A673 (cell line): ENCODE measurements at places on chromosomes 6 and 20. TPM values are rescaled to one million over a fixed set of nuclear protein-coding genes. Genes with fewer than 3 reads are reported as not detected.
A peak's percentile ranks its signal among the peaks of the same experiment; 100 is the strongest.

GRCh38 chr6:169967687-169968086 lies 216.3 kb downstream of the ERMARD start:
- no peak for DNase-seq

GRCh38 chr6:157669747-157670216 lies 153.3 kb upstream of the SNX9 start:
- DNase-seq, result peak; percentile 39

The MAK gene
- 0.06 and 0.24 TPM in 2 replicates for total RNA-seq

DNA sequence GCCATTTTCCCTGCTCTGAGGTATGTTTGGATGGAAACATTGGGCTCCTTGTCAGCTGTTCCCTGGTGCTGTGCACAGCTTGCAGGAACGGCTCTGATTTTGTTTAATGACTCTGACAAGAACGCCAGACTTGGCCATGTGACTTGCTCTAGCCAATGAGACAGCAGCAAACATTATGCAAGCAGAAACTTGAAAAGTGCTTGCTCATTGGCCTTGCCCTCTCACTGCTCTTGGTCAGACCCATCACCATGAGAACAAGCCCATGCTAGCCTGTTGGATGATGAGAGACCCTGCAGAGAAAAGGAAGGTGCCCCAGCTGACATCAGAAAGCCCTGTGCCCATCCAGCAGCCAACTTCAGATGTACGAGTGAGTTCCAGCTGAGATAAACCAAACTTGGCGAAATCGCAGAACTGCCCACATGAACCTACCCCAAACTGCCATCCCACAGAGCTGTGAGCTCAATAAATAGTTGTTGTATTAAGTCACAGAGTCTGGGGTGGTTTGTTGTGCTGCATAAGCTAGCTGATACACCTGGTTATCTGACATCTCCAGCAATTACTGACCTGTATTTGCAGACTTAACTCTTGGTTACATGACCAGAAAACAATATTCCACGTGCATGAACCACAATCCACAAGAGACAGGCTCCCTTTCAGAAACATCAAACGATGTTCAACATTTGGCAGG lies 96.9 kb downstream of the JPH2 start:
- peak; percentile 82 for DNase-seq

DNA sequence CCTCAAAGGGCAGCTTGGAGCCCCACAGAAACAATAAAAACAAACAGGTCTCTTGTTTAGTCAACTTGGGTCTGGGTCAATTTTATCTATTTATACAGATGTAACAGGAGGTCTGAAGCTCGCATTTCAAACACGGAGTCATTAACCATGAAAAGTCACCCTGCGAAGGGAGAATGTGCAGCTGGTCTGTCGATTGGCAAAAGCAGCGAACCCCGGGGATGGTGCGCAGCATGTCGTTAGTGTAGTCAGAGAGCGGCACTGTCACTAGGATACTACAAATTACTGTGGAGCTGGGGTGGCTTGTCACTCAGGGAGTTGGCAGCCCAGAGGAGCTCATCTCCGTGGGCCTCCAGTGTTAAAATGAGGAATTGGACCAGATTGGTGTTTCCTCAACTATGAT lies 190.4 kb upstream of the ARG1 start:
- DNase-seq, result peak; percentile 90

- no peak for DNase-seq
These were observed 85.9 kb upstream of the TRAF3IP2 start for GRCh38 chr6:111691345-111692225.

The FOXC1 gene
- 0.49 and 0.50 TPM in 2 replicates for total RNA-seq

The CDH26 gene
- 0.58 and 0.66 TPM in 2 replicates for total RNA-seq

GRCh38 chr6:3341467-3341866 lies 82.7 kb downstream of the PSMG4 start:
- DNase-seq, result peak; percentile 70

DNA sequence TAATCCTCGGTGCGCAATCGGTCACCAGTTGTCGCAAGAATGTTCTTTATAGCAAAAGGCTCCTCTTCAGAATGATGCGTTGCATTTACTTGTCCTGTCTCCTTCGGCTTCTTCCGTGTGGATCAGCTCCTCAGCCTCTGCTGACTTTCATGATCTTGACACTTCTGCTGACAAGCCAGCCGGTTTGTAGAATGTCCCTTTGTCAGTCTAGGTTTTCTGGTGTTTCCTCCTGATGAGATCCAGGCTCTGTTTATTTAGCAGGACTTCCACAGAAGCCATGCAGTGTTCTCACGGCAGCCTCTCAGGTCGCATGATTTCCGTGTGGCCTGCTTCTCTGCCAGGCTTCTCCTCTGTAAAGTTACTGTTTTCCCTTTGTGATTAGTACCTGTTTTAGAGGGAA lies 66.9 kb downstream of the STX11 start:
- no peak for DNase-seq

DNA sequence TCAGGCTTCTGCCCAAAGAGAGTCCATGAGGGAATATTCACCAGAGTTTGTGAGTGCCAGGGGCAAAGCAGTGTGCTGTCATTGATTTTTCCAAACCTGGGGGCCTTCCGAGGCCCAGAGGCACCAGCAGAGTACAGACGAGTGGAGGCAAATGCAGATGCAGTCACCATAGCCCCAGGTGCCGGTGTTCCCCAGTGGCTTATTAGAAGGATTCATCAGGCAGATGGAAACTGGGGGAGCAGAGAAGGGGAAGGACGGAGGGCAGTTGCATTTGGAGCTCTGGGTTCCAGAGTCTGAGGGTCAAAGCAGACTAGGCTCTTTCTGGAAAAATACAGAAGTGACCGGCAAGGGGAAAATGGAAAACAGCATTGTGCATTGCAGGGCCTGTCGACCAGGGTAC lies 184.2 kb downstream of the ANKRD60 start:
- DNase-seq, result no peak

GRCh38 chr6:17120019-17120418 lies 18.2 kb downstream of the STMND1 start:
- no peak for DNase-seq

- peak; percentile 53 for DNase-seq
These were observed 77.5 kb downstream of the C6orf118 start for GRCh38 chr6:165231581-165232561.

GRCh38 chr20:11791316-11791715 lies 126.4 kb upstream of the BTBD3 start:
- no peak for DNase-seq

The FAM135A gene
- 11.2 and 13.1 TPM in 2 replicates for total RNA-seq

GRCh38 chr6:35984701-35985100 lies 39.7 kb downstream of the SLC26A8 start:
- DNase-seq, result no peak

- DNase-seq, result no peak
These were observed 1.5 kb downstream of the MTHFD1L start for GRCh38 chr6:150866991-150867501.

- no peak for DNase-seq
These were observed 54.1 kb upstream of the UBR2 start for GRCh38 chr6:42509765-42510164.

DNA sequence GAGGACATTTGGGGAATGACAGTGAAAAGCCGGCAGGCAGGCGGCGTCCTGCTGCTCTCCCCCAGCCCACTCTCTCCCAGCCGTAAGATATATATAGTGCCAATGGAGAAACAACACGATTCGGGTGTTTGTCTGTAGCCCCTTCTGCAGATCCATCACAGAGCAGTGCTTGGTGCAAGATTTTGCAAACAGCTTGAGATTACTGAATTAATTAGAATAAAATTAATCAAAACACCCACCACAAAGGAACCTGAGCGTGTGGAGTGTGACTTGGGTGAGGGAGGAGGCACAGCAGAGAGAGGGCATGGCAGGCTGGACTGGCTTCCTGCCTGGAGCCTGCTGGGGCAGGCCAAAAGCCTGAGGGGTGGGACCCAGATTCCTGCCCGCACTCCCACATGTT lies 28.8 kb upstream of the CCDC167 start:
- DNase-seq, result no peak

DNA sequence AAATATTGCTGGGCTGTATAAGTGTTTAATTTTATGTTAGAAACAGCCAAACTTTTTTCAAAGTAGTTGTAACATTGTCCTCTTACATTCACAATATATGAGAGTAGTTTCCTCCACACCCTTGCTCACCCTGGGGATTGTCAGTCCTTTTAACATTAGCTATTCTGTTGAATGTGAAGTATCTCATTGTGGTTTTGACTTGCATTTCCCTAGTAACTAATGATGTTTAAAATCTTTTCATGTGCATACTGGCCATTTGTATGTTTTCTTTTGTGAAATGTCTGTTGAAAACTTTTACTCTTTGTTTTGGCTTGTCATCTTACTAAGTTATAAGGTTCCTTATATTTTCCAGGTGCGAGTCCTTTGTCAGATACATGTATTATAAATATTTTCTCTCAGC lies 32.9 kb downstream of the TRIM38 start:
- no peak for DNase-seq

- no peak for DNase-seq
These were observed 18.8 kb downstream of the ZNF217 start for GRCh38 chr20:53574819-53575218.

The WFDC2 gene
- total RNA-seq, result not detected in 2 replicates
